ENCODE measurements at places on chromosomes 3 and 15.

DNA sequence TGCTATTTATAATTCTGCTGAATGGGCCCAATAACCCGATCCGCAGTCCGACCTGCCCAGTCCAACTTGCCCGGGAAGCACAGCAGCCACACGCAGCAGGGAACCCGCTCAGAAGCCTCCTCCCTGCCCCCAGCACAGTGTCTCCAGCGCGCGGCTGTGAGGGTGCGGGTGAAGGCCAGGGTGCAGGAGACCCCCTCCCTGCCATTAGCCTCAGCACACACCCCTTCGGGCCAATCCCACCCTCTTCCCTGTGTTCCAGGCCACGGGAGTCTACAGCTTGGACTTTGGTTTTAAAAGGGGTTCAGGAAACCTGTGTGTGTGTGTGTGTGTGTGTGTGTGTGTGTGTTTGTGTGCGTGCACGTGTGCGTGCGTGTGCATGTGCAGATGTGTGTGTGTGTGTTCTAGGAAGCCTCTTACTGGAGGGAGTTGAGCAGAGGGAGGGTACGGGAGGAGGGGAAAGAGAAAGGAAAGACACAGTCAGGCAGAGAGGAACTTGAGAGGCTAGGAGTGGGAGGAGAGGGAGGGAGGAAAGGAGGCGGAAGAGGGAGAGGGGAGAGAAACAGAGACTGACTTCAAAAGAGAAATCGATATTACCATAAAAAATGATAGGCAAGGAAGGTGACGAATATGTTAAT is 34.2 kb downstream of the ATP2B2 start:
- DNase-seq, result no peak

- no peak for DNase-seq
Observed at GRCh38 chr3:140203510-140203909, 268.5 kb downstream of the CLSTN2 start.

DNA sequence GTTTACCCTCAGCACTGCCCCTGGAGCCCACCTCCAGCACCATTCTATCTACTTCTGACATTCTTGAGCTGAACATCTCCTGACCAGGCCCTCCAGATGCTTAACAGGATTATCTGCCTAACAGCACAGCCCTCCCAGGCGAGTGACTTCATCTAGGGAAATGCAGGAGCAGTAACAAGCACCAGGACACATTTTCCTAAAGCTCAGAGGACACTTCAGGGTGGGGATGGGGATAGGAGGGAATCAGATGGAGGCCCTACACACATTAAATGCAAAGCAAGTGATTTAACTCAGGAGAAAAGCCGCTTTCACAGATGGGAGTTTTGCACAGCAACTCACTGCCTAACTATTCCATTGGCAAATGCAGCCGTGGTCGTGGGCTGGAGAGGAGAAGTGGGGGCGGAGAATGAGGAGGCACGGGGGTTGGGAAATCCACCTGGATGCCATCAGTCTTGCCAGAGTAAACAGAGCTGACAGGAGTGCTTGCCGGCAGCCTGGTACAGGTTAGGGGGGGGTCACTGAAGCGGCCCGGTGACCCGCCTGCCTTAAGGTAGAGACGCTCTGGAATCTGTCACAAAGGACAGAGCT is 21.3 kb upstream of the BNC1 start:
- DNase-seq, result no peak

DNA sequence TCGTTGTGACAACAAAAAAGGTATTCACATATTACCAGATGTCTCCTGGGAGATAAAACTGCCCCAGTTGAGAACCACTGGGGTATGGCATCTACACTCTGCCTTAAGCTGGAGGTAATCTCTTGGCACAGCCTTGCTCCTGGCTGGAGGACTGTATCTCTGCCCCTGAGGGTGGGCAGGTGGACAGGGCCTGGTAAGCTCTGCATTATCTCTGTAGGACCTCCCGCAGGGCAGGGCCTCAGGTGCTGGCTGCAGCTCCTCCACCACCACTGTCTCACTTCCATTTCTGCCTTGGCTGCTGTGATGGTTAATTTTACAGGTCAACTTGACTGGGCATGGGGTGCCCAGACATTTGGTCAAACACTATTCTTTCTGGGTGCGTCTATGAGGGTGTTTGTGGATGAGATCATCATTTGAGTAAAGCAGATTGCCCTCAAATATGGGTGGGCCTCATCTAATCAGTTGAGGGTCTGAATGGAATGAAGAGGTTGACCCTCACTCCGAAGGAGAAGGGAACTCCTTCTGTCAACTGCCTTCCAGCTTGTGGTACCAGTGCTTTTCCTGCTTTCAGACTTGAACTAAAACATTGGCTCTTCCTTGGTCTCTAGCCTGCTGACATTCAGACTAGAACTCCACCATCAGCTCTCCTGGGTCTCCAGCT is 9.8 kb upstream of the RHCG start:
- no peak for DNase-seq

DNA sequence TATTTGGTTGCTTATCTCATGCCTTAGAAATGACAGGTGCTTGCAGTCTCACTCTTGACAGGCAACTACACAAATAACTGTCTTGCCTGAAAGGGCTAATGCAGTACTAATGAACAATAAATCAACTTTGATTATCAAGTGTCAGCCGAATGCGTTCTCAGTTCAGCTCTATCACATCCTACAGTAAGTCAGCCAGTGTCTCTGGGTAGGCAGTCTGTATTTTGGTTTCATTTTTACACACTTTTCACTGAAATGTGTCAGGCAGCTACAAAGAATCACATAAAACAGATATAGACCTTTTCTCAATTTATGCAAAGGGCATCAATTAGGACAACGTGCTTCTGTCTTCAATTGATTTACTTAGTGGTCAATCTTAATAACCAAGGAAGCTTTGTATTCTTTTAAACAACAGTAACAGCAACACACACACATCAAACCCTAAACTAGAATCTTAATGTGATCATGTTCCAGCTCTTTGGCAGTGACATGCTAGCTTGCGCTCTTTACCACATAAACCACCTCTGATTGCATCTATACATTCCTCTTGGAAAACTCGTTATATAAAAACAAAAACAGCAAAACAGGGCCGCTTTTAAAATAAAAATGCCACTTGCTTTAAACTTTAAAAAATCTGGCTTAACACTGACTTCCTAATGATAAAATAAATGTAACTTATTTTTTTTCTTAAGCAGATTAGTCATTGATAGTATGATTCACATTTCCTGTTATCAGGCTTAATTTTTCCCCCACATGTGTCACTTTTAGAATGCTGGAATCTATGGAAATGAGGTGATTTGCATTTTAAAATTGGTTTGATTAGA is 520.4 kb downstream of the FOXP1 start:
- DNase-seq, result no peak

GRCh38 chr3:135056084-135056730 is 261.1 kb downstream of the EPHB1 start:
- DNase-seq, result no peak

DNA sequence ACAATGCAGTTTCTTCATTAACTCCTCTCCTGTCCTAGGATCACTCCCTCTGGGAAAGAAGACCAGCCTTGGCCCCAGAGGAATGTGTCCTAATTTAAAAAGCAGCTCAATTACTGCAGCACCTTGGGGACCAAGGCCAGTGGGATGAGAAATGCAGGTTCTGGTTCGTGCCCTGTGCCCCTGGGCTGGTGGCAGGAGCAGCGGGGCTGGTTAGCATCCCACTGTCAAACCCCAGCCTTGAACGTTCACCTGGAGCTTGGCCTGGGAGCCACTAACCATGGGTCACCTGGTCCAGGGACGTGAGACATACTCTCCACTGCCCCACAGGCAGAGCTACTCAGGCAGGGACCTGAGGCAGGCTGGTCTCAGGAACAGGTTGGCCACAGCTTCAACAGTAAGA is 8.4 kb upstream of the RTP3 start:
- no peak for DNase-seq

GRCh38 chr15:100940767-100941379 is 21.7 kb downstream of the LRRK1 start:
- no peak for DNase-seq

- DNase-seq, result no peak
Observed at GRCh38 chr3:144708437-144708836, 736.8 kb downstream of the DIPK2A start.

- no peak for DNase-seq
Observed at GRCh38 chr3:119864476-119864875, 82.6 kb downstream of the NR1I2 start.

GRCh38 chr3:172522871-172523818 is at the start of gene TNFSF10:
TSS of gene TNFSF10 (minus strand) at chr3:172523430. CDS start at chr3:172523384, 46 bp downstream.
- DNase-seq, result peak; percentile 63
